Heart right ventricle (tissue), 16 donors: ENCODE measurements at places on chromosomes 12 and 14. TPM values are rescaled to one million over a fixed set of nuclear protein-coding genes. Genes with fewer than 3 reads are reported as not detected.
A peak's percentile ranks its signal among the peaks of the same experiment; 100 is the strongest.

The CLEC2B gene
- total RNA-seq, result 4.4 TPM

- no peak for DNase-seq
Observed at GRCh38 chr12:48994224-48995085, 4.7 kb downstream of the DDN start.

- no peak for DNase-seq
Observed at GRCh38 chr12:38934078-38934584, 28.7 kb upstream of the CPNE8 start.

GRCh38 chr12:75677522-75677921 lies 166.1 kb upstream of the KRR1 start:
- DNase-seq, result no peak

DNA sequence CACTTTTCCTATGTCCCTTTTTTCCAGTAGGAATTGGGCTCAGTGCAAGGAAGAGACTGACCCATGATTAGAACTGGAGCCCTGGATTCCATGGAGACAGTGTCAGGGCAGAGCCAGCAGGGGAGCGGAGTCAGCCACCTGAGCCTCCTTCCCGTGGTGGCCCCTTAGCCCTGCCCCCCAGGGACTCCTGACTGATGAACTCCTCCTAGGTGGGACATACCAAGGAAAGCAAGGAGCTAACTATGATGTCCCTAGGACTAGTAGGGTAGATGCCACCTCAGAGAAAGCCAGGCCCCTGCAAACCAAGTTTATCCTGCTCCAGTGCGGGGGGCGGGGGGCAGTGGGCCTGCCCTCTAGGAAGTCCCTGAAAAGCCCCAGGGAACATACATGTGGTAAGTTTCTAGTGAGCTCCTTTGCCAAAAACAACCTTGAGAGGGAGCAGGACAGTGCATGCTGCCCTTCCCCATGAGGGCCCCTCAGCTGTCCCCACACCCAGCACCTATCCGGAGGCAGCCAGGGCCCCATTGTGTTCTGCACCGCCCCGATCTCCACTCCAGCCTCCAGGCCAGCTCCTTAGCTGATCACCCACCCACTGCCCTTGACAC lies 6.2 kb upstream of the COL2A1 start:
- no peak for DNase-seq

The CPSF2 gene
- 40.9 TPM for total RNA-seq

The PZP gene
- 1.6 TPM for total RNA-seq

DNA sequence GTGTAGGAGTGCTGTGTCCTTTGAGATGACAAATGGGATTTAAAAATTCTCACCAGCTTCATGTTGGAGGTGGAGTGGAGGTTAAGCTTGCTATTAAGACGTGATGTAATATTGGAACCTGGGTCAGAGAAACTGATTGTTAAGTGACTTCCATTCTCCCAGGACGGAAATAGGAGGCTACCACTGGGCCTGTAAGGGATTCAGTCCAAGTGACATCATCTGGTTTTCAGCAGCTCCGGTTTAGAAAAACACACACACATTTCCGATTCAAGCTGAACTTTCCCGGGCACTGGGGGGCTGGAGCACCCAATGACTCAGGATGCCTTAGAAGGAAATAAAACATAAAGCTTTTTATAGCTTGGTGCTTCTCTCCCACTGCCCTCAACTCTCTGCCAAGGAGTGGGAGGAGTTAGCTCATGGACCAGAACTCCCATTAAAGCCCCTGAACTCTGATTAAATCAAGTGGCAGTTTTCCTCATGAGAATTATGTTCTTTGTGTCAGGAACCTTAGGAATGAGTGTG lies 12.4 kb downstream of the CALM1 start:
- DNase-seq, result peak; percentile 81

DNA sequence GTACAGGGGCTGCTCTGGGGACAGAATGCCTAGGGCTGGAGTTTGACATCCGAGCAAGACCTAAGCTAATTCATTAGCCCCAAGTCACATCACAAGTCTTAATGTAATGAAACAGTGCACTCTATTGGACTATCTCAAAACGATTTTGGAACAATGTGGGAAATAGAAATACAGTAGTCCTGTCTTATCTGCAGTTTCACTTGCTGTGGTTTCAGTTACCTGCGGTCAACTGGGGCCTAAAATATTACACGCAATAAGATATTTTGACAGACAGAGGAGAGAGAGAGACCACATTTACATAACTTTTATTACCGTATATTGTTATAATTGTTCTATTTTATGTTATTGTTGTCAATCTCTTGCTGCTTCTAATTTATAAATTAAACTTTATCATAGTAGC lies 21.1 kb downstream of the MOAP1 start:
- DNase-seq, result no peak

GRCh38 chr14:86450085-86450484 lies 920.1 kb downstream of the FLRT2 start:
- DNase-seq, result no peak

- no peak for DNase-seq
Observed at GRCh38 chr12:12224240-12224940, 42.5 kb downstream of the LRP6 start.

DNA sequence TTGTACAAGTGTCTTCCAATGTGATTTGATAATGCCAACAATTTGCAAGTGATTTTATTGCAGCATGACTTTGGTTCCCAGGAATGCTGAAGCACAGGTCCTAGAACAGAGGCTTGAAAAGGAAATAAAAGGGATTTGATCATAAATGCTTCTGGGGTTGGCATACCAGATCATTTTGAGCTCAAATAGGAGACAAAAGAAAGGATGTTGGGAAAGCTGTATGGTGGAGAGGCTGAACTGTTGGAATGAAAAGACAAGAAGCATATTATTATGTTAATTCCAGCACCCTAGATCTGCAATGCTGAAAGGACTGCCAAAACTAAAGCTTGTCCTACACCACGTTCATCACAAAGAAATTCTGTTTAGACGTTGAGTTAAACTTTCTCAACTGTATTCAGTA lies 143.1 kb downstream of the BICD1 start:
- no peak for DNase-seq

DNA sequence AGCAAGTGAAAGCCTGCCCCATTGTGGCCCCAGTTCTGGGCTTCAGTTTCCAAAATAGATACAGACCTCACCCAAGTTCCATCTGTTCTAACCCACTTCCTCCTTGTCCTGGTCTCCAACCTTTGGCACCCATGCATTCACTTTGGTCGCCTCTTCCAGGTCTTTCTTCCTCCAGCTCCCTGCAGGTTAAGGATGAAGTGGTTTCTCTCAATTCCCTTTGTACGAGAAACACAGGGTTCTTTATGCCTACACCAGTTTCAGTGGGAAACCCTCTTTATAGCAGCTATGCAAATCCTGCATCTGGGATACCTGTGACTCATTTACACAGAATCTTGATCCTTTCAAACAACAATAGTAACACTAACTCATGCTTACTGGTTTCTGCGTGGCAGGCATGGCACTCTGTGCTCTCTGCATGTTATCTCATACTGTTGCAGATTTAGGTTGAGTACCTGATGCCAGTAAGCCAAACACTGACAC lies 110.6 kb upstream of the AMIGO2 start:
- DNase-seq, result no peak

GRCh38 chr12:119615518-119616475 lies 22.2 kb downstream of the TMEM233 start:
- DNase-seq, result no peak

DNA sequence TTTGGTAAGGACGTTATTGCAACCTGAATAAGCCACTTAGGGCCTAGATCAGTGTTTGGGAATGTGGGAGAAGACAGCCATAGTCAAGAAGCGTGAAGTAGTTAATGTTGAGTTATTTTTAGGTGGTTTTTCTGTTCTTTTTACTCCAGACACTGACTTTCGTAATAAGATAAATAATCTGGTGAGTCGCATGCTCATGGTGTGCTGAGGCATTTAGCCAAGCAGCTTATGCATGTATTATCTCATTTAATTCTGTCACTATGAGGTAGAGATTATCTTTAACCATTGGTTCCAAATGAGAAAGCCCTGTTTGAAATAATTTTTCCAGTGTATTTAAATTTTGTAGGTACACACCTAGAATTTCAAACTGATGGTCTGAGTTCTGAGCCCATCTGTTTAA lies 67.3 kb downstream of the RCOR1 start:
- DNase-seq, result no peak

DNA sequence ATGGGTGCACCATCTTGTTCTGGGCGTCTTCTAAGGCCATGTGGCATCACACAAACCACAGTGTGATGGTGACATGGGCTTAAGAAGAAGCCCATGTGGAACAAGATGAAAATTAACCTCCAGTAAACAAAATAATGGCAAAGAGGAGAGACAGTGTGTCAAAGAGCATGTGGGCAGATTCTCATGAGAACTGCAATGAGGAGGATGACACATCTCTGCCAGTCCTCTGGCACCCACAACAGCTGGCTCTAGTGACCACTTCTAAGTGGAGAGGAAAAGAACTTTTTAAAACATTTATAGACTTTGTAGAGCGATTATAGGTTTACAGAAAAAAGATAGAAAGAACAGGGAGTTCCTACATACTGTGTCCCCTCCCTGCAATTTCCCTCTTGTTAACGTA lies 401.4 kb downstream of the ATP23 start:
- DNase-seq, result no peak

The TBX5 gene
- total RNA-seq, result 62.6 TPM

GRCh38 chr14:34356264-34356654 lies 105.8 kb downstream of the SPTSSA start:
- no peak for DNase-seq

- DNase-seq, result peak; percentile 29
Observed at GRCh38 chr12:42144158-42144407, 591 bp downstream of the GXYLT1 start.

DNA sequence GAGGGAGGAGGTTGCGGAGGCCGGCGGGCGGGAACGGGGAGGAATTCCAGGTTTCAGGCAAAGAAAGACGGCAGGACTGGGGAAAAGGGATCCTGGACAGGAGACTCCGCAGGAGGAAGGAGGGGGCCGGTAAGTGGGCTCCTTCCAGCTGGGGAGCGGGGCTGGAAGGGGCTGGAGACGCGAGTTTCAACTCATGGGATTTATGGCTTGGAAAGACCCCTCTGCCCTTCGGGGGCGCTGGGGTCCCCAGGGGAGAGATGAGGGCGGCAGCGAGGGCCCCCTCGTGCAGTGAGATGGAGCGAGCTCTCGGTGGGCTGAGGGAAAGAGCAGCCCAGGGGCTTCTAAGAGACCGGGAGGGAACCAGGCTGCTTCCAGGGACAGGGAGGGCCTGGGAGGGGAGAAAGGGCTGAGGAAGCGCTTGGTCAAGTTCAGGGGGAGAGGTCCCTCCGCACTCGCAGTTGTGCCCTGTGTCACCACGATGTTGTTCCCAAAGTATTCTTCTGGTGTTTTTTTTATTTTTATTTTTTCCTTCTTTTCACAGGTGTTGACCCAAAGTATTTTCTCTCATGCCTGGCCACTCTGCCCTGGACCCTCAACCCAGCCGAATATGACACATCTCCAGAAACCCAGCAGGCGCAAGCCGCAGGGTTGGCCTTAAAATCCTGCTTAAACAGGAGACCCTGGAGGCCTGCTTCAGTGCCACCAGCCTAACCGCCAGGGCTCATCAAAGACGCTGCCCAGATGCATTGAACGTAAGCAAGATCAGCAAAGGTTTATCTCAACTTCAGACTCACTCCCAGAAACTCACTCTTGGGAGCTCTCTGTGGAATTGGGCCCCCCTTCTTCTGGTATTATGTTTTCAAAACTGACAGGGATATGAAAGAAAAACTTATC lies 16.1 kb downstream of the TNFAIP2 start:
- DNase-seq, result no peak

DNA sequence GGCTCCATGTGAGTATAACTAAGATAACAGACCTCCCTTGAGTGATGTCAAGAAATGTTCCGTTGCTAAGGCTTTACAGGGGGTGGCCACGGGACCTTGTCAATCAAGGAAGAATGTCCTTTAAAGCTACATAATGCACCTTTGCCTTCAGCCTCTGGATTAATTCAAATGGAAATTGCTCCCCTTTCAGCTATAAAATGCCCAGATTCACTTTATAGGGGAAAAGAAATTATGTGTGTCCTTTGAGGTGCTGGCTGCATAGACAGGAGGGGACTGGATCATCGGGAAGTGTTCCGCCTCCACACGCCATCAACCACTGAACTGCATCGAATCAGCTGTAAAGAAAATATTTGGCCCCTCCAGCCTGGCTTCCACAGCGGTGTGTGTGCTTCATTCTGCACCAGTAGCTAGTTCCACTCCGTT lies 415.4 kb downstream of the DPF3 start:
- no peak for DNase-seq

The HAL gene
- not detected for total RNA-seq

- DNase-seq, result no peak
Observed at GRCh38 chr14:95199298-95199983, 42.1 kb upstream of the DICER1 start.

The SIX4 gene
- 0.98 TPM for total RNA-seq

- DNase-seq, result no peak
Observed at GRCh38 chr12:110037315-110037714, 11.0 kb downstream of the C12orf76 start.

The POLE gene
- 6.8 TPM for total RNA-seq

DNA sequence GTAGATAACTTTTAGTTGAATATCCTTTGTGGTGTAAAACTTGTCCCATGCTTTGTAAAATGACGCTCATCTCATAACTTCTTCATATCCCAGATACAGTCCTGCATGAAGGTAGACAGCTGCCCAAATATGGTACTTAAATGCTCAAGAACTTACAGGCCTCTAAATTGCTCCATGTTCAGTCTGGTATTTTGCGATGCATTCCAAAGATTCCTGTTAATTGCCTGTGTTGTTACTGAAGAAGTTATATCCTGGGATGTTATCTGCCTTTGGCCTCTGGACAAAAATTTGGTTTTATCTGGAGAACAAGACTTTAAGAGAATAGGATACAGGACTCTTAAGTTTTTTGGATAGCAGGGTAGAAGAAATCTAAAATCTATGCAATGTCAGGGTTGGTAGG lies 473.0 kb downstream of the PCNX1 start:
- no peak for DNase-seq

The SLC7A8 gene
- 12.8 TPM for total RNA-seq

The DIO2 gene
- 14.6 TPM for total RNA-seq

GRCh38 chr12:10395390-10395998 lies 5.7 kb upstream of the KLRK1 start:
- DNase-seq, result no peak

The SLC25A21 gene
- total RNA-seq, result 0.11 TPM

DNA sequence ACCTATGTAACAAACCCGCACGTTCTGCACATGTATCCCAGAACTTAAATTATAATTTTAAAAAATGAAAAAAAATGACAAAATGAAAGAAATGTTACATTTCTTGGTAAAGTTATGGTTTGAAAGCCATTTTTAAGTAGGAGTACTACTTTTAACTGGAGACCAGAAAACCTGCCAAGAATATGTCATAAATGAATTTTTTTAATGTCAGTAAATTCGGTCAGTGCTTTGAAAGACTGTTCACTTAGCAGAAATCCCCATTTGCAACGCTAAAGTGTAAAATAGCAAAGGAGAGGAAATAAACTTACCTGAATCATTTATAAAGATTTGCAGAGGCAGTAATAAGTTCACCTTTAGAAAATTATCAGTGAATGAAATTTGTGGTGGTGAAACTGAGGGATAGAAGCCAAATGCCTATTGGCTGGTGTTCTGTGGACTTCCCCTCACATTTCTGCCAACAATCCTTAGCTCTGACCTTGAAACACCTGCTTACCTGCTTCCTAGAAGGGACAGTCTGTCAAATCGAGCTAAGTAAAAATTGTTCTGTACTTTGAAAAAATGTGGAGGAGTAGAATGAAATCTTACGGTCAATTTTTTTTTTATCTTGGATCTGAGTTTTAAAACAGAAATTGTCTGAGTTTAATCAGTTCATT lies 714.2 kb downstream of the SLC6A15 start:
- no peak for DNase-seq

The TGM1 gene
- 2.2 TPM for total RNA-seq

The MYL6 gene
- 1,188 TPM for total RNA-seq

- no peak for DNase-seq
Observed at GRCh38 chr14:102097441-102098135, 10.7 kb upstream of the HSP90AA1 start.
